ENCODE measurements at places on chromosomes 3 and 15. TPM values are rescaled to one million over a fixed set of nuclear protein-coding genes. Genes with fewer than 3 reads are reported as not detected.

DNA sequence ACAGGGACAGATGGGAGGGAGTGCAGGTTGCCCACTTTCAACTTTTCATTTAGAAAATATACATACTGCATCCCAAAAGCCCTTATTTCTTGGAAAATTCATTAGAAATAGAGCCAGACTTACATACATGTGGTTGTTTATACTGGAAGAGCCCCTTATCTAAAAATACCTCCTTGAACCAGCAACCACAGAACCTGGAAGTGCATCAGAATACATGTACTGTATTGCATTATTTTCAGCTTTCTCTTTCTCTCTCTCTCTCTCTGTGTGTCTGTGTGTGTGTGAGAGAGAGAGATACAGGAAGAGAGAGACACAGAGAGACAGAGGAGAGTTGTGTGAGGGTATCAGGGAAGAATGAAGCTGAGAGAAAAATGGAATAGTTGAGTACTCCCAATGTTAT lies 29.5 kb upstream of the LSAMP start:
- no peaks in the 10 kb centered on the region for H3K36me3 ChIP-seq
- no peaks in the 10 kb centered on the region for H3K27me3 ChIP-seq
- H3K27ac ChIP-seq: no peak overlapping the region
- DNase-seq: no peak
- H3K4me1 ChIP-seq: no peaks in the 10 kb centered on the region

DNA sequence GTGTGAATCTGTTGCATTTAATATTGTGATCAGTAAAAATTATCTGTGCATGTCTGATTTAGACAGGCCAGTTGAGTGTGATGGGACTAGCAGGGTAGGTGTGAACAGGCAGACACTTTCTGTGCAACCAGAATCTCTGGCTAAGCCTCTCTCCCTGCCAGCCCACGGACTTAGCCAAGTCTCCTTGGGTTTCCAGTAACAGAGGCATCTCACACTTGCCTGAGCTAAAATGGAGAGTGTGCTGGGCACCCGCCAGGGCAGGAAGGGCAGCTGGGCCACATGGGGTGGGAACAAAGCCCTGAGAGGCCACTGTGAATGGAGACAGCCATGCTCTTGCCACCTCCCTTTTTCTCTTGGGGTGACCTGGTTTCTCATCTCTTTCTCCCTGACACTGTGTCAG lies 12.5 kb upstream of the RPS27L start:
- no peaks in the 10 kb centered on the region for H3K27me3 ChIP-seq
- H3K4me1 ChIP-seq: no peaks in the 10 kb centered on the region
- H3K4me3 ChIP-seq: no peak overlapping the region
- no peak for DNase-seq

DNA sequence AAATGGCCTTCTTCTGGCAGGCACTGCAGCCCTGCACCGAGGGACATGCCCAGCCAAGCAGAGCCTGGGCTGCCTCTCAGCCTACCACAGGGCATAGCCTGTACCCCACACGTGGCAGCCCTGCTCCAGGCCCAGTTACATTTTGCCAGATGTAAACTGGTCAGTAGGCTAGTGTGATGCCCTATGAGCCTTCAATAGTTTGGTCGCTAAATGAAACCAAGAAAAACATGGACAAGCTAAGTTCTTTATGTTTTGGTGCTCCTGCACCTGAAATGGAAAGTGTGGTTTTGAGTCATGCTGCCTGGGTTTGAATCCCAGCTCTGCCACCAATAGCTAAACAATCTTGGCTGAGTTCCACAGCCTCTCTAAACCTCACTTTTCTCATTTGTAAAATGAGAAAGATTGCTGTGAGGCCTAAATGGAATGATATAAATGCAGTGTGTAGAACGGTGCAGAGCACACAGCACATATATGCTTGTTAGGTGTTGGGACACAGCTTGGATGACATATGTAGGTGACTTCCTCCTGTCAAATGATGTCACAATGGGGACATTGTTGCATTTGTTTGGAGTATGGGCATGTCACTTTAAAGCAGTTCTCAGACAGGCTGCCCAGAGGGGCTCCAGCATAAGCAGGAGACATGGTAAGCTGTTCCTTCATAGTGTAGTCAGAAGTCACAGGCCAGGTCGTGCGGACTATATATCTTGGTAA lies 57.4 kb downstream of the ZBTB38 start:
- no peak overlapping the region for H3K4me3 ChIP-seq
- DNase-seq: no peak
- peak overlapping the region; percentile 86 for H3K27ac ChIP-seq
- no peaks in the 10 kb centered on the region for H3K27me3 ChIP-seq

DNA sequence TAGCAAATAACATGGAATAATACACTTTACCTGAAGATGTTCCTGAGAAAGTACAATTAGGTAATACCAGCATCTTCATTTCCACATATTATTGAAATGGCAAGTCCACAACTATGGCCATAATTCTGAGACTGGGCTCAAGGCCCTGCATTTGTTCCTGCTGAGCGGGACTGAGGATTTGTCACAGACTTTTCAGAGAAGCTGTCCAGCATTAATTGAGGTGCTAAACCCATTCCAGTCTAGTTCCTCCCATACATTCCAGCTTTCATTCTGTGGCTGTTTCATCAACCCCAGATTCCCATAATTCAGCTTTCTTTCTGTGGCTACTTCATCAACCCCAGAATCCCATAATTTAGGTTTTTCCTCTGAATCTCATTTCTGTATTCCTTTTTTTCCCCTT lies 293.4 kb upstream of the GBE1 start:
- no peak overlapping the region for H3K4me3 ChIP-seq
- H3K27me3 ChIP-seq: no peaks in the 10 kb centered on the region
- no peaks in the 10 kb centered on the region for H3K36me3 ChIP-seq
- H3K4me1 ChIP-seq: no peaks in the 10 kb centered on the region

The HACD3 gene
- total RNA-seq: 73.6 TPM
